Lower leg skin (tissue), 4 donors: ENCODE measurements at places on chromosomes 6 and 20.

GRCh38 chr20:57791966-57792365 lies 82.2 kb upstream of the PMEPA1 start:
- no peak for DNase-seq

GRCh38 chr20:31836853-31837608 lies 8.4 kb downstream of the FOXS1 start:
- no peak for DNase-seq

DNA sequence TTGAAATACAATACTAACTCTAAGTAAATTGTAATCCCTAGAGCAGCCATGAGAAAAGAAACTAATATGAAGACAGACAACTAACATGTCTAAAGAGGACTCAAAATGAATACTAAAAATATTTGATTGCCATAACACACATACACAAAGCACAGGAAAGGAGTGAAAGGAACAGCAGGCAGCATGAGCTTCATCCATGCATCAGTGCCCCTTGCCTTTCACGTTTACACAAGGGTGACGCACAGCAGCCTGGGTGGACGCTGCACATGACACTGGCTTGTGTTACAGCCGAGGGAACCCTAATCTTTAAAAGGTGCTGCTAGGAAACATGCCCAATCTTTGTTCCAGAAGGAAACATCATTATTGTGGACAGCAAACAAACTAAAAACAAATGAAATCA lies 123.5 kb downstream of the MAN1A1 start:
- no peak for DNase-seq

GRCh38 chr6:53614676-53615075 lies 50.9 kb downstream of the KLHL31 start:
- no peak for DNase-seq

- DNase-seq, result no peak
Observed at GRCh38 chr6:135114355-135115145, 59.9 kb upstream of the HBS1L start.
